ENCODE measurements at places on chromosomes 11 and 22. TPM values are rescaled to one million over a fixed set of nuclear protein-coding genes. Genes with fewer than 3 reads are reported as not detected.
A peak's percentile ranks its signal among the peaks of the same experiment; 100 is the strongest.

Gene GDPD4
- total RNA-seq, result not detected

- DNase-seq, result no peak
Observed at GRCh38 chr11:115941481-115941993, 437.3 kb upstream of the CADM1 start.

DNA sequence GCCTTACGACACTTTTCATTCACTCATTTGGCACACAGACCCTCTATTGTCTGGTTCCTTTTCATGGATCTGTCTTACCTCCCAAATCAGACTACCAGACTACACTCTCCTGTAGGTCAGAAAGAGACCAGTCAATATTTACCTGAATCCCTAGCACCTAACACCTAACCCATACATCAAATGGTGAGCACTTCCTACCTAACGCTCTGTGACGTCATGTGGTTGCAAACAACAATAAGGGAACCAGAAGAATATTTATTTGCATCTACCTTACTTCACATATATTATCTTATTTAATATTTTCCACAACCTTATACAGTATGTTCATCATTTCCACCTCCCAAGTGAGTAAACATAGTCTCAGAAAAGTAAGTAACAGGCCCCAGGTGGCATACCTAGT lies 323.4 kb downstream of the SOX6 start:
- no peak for DNase-seq

GRCh38 chr11:128294001-128294670 lies 293.2 kb downstream of the ETS1 start:
- no peak for DNase-seq

GRCh38 chr11:71384561-71384960 lies 63.6 kb downstream of the DHCR7 start:
- DNase-seq, result no peak

GRCh38 chr11:64356498-64357411 lies 2.2 kb upstream of the RPS6KA4 start:
- peak; percentile 85 for DNase-seq

- no peak for DNase-seq
Observed at GRCh38 chr11:126322996-126323395, 19.1 kb downstream of the DCPS start.

DNA sequence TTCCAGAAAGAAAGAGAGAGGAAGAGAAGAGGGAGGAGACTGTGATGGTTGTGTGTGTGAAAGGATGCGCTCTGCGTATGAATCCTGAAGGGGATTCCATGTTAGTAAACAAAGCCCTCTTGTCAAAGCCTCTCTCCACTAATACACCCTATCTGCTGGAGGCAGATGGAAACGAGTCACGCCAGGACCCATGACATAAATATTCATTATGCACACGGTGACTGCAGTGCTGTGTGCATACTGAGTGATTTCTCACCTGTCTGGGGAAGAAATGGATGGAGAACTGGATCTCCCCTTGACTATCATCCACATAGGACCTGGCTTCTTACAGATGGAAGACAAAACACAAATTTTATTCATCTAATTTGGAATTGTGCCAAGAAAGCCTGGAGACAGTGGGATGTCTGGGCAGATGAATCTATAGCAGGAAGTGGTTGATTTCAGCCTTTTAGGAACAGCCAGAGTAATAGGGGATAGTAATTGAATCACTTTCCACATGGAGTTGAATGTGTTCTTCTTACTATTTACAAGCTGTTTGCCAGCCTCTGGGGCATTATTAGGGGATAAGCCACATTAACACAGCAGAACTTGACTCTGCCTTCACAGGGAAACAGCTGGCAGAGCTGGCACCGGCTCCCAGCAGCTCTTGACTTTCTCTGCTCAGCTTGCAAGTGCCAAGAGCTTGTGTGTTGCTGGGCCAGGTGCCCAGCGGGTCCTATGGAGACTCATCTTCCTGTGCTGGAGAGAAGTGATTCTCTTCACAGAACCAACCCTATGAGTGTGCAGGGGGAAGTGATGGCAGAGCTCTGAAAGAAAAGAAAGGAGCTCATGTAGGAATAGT lies 9.0 kb downstream of the MTNR1B start:
- no peak for DNase-seq
